ENCODE measurements at places on chromosomes 1 and 21.

DNA sequence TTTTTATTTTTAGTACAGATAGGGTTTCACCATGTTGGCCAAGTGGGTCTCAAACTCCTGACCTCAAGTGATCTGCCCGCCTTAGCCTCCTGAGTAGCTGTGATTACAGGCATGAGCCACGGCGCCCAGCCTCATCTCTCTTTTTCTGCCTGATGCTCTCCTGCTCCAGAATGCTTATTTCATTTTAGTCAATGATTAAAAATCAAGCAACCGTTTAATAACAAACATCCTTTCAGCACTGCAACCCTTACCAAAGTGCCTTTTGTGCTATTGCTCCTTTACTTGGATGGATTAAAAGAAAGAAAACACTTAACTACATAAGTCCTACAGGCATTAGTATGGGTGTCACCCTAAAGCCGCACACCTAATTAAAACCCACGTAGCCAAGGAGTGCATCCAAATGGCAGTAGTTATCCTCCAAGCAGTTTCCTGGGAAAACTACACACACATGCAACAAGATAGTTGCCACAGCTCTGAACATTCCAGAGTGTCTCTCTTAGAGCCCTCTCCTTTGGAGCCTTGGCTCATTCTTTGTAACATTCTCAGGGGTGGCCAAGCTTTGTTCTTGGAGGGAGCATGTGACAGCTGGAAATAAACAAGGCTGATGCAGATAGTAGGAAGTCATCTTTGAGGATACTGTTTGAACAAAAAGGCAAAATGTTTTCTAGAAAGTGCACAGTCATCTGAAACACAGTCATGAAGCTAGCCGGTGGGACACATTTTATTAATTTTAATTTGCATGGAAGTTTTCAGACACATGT is 51.2 kb downstream of the KCNJ15 start:
- DNase-seq: no peak

DNA sequence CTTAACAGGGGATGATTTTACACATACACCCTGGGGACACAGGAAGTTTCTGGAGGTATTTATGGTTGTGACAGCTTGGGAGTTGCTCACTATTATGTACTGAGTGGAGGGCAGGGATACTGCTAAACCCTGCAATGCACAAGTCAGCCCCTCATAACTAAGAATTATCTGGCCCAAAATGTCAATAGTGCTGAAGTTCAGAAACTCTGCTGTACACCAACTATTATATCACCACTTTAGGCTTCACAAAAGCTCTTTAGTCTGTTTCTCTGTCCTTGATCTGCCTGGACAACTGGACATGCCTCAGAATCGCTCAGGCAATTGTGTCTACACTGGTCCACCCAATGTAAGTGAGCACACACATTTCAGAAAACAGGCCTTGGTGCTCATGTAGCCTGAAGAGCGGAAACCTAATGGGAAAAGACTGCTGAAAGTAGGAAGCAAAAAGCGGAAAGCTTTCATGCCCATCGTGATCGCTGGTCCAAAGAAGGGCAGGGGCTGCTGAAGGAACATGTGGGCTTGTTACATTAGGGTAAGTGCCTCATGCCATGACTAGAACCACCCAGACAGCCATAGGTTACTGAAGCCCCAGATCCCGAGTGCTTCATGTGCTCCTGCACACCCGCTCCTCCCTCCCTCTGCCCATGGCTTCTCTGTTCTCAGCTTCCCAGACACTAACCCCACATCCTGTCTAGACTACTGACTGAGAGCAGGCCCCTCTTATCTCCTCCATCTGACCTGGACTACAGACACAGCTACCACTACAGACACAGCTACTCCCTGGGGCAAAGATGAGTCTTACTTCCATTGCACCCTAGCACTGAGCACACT is 73.5 kb downstream of the LRIG2 start:
- peak; percentile 87 for DNase-seq

- DNase-seq: no peak
Measured at GRCh38 chr1:66367369-66367768, 166.6 kb upstream of the SGIP1 start.

DNA sequence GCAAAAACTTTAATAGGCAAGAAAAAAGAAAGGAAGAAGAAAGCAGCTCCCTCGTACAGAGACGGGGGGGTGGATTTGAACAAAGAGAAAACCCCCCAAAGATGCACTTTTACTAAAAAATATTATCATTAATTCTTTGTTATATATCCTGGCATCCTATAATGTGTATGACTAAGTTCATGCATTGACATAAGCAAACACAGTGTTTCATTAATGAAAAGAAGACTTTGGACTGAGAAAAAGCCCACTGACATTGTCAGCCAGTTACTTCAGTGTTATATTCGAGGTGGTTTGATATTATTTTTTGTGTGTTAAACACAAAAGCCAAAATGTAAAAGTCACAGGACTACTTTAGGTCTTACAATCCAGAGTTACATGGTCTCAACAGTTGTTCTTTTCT is 110.1 kb upstream of the DPYD start:
- no peak for DNase-seq

GRCh38 chr1:200082329-200082728 is 54.8 kb downstream of the NR5A2 start:
- DNase-seq: no peak

Data from ELF-1 (cell line).